ENCODE measurements at places on chromosomes 3 and 15.

DNA sequence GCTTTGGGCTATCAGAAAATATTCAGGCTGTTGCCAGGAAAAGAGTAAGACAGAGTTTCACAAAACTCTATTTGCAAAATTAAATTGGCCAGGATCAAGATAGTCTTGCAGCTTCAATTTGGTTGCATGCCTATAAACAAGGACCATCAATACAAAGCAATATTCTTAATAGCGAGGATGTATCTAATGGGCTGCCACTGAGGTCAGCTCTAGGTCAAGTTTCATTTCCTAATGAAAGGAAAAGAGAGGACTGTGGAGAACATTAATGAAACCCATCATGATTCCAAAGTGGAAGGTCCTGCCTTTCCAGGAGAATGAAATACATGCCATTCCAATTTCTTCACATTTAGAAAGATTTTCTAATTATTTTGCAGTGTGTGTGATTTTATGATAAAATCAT is 273.5 kb downstream of the AGBL1 start:
- no peak for DNase-seq

DNA sequence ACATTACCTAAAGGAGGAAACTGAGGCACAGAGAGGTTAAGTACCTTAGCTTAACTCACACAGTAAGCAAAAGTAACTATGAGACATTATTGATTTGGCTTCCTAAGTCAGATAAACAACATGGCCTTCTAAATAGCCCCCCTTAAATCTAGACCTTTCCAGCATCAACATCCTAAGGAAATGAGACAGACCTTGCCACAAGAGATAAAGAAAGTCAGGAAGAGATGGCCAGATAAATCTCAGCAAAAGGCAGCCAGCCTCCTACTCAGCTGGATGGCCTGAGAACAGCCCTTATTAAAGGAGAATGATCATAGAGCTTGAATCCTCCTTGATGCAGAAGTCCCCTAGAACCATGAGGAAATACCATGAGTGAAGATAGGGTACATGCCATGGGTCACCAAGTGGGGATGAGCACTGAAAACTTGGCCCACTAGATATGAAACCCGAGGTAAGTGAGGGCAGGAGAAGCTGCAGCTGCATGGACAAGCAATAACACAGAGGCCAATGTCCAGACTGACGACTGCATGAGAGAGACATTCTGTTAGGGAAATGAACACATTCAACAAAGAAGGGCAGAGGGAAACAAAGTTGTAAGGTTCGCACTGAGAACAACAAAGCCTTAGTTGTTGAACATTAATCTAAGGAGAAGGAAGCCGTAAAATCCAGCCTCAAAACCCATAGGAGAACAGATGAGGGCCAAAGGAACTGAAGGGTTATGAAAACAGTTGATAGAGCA is 69.6 kb downstream of the ZIC4 start:
- DNase-seq, result peak; percentile 73

- no peak for DNase-seq
These were observed 139.7 kb upstream of the CMC1 start for GRCh38 chr3:28101705-28102104.

DNA sequence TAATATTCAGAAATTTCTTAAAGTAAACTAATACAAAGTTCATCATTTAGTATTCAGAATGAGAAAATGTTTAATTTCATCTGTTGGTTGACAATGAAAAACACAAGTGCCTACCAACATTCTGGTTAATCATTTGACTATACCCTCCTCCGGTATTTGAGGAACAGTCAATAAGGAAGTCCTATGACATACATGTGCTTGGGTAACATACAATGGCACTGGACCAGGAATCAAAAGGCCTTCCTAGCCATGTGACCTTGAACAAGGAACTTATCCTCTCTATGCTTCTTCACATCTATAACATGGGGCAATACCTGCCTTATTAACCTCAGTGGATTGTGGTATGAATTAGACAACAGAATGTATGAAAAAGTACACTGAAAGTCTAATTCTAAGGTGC is 65.8 kb downstream of the ZNF280D start:
- DNase-seq, result no peak

DNA sequence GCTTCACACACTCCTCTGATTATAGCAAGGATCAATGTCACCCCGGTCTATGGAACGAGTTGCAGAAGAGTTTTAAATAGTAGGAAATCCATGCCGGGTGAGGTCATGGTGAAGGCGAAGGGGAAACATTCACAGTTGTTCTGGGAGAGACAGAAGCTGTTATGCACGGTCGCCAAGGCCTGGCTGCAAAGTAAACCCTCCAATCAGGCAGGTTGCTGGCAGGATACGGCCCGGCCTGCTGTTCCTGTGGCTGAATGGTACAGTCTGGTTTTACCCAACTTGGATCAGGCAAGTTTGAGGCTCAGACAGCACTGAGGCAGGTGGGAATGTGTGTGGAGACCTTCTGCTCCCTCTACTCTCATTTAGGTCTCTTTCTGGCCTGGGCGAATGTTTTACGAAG is 45.3 kb upstream of the ATP2B2 start:
- DNase-seq, result no peak

DNA sequence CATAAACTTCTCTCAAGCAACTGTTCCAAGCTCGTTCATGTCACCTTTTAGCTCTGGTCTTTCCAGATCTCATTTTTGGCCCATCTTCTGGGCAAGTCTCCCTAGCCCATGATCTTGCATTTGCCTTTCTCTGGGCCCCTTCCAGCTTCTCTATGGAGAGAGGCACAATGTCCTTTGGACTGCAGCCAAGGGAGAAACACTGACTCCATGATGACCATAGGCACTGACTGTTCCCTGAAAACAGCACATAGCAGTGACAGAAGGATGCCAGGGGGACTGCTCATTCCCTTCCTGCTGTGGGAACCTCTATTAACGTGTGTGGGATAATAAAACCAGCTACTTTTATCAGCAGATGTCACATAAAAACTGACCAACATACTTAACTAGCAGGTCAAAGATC is 60.3 kb downstream of the STRIT1 start:
- DNase-seq, result peak; percentile 8

DNA sequence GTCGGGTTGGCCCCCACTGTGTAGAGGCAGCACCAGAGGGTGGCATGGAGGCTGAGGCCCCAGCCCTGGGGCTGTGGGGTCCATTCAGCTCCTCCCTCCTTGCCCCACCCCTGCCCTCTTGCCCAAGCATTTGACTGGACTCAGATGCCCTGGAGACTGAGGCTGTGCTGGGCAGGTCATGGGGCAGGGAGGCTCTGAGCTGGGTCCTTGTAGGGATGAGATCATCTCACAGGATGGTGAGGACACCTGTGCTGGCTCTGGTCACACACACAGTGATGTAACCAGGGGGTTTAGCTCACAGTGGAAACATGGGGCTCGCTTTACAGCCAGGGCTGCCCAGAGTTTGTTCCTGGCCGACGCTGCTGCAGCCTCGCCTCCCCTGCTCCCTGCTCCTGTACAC is 17.8 kb downstream of the ALPK3 start:
- DNase-seq, result no peak

DNA sequence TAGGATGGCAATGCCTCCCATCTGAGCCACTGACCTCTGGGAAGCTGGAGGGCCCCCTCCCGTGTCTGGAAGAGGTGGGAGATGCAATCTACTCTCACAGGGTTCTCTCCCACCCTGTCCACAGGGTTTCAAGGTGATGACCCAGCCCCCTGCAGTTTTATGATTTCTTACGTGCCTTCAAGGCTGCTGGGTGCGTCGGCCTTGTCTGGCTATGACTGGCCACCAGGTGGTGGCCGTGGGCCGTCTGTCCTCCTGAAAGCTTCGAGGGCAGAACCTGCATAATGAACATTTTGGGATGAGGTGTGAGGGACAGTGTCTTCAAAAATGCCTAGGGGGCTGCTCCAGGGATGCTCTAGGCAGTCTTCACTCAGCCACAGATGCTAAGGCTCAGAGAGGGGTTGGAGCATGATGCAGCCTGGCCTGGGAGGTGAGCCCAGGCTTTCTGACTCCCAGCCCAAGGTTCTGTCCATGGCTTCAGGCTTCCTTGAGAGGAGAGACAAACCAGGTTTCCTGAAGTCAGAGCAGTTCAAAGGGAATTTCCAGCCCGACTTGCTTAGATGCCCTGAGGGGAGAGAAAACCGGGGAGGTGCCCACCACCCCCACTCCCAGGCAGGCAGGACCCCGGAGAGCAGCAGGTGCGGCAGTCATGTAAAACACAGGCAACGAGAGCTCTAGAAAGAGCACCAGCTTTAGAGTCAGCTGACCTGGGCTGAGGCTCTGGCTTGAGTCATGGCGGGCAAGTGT is 18.7 kb downstream of the ISG20 start:
- peak; percentile 72 for DNase-seq

DNA sequence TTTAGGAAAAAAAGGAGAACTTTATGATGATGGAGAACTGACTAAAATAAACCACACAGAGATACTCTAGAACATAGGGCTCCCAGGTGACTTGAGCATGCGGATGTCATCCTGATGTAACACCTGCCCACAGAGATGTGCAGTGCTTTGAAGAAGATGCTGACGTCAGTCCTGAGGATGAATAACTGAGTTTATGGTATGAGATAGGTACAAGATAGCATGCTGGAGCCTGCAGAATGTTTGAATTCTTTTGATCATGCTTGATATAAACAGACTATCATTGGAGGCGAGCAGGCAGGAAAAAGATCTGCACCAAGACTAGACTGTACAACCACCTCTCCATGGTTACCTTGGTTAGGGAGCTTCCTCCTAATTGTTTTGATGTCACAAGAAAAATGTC is 12.4 kb downstream of the CCR4 start:
- DNase-seq, result no peak

DNA sequence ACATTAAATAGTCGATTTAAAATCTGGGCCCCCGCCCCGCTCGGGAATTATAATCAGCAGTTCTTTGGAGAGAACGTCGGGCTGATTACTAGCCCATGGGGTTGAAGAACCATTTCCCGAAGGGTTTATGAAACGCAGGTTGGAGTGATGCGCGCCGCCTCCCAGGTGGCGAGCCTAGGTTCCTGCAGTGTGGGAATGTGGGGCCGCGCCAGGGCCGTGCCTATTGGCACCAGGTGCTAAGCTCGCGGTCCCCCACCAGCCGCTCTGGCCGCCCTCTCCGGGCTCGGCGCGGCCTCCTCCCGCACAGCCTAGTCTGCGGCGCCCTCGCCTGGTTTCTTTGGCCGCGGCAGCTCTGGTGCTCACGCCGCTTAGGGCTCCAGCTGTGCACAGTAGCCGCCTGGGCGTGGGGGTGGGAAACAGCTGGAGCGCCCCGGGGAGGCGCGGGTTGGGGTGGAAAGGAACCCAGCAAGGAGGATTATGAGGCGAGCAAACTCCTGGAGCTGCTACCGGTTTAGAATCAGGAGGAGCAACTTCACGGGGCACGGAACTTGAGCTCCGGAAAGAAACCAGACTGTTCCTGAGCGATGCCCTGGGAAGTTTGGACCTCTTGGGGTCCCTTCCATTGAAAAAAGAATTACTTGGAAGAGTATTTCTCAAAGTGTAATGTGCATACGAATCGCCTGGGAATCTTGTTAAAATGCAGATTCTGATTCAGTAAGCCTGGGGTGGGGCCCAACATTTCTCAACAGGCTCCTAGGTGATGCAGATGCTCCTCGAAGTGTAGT is 5.6 kb upstream of the MECOM start:
- peak; percentile 90 for DNase-seq

Data from dermis blood vessel endothelial cell (primary cell).